ENCODE measurements at places on chromosomes 12 and 14. TPM values are rescaled to one million over a fixed set of nuclear protein-coding genes. Genes with fewer than 3 reads are reported as not detected.

GRCh38 chr14:96264853-96265252, 8.8 kb downstream of the BDKRB1 start:
- DNase-seq, result no peak

Gene GALNT9
- total RNA-seq, result not detected

Gene SERPINA1
- 0.07 TPM for total RNA-seq

GRCh38 chr12:25723921-25724491, 170.9 kb upstream of the LMNTD1 start:
- DNase-seq, result no peak

Gene SPRYD4
- 1.8 TPM for total RNA-seq

Gene KRT4
- not detected for total RNA-seq

DNA sequence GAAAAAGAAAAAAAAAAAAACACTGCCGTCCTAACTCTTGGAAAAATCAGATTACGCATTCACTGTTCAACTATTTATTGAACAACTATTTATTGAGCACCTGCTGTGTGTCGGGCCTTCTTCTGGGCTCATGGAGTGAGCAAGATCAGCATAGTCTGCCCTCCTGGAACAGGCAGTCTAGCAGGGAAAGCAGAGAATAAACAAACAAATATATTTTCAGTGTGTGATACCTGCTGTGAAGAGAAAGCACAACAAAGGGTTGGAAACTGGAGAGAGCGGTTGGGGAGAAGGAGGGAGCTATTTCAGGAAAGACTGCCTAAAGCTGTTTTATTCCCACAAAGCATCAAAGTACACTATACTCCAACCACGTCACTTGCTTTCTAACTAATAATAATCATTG, 10.8 kb downstream of the PROX2 start:
- DNase-seq, result no peak

Gene HCAR3
- 0.05 TPM for total RNA-seq

Gene TOGARAM1
- total RNA-seq, result 13.2 TPM

DNA sequence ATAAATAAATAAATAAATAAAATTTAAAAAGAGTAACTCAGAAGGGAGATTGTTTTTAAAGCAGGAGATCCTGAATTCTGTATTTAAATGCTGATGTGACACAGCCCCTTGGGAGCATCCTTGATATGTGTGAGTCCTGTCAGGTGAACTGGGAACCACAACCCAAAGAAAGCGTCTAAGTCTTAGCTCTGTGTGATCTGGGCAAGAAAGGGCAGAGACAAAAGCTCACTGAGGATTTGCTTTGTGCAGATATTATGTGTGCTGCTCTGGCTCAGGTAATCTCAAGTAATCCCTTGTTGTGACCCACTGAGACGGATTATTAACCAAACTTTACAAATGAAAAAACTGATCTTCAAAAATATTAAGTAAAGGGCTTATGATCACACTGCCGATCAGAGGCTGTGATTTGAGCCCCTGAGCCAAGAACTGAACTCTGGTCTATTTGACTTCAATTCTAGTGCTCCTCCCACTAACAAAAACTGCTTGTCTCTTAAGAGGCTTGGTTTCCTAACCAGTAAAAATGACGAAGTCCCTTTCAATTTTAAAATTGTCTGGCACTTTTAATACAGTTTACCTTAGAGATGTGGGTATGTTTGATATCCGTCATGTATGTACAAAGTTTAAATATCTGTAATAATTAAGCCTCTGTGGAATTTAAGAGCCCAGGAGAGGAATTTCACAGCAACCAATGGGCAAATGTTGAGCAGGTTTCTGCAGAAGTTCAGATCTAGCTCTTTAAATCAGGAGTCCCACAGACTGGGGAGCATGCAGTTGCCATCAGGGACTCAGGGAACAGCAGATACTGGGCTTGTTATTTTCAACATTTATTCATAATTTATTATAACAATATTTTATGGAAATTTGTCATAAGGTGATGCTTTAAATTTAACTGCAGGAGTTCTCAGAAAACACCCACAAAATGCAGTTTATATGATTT, 46.1 kb downstream of the CPM start:
- DNase-seq, result no peak

Gene PARPBP
- 43.4 TPM for total RNA-seq

DNA sequence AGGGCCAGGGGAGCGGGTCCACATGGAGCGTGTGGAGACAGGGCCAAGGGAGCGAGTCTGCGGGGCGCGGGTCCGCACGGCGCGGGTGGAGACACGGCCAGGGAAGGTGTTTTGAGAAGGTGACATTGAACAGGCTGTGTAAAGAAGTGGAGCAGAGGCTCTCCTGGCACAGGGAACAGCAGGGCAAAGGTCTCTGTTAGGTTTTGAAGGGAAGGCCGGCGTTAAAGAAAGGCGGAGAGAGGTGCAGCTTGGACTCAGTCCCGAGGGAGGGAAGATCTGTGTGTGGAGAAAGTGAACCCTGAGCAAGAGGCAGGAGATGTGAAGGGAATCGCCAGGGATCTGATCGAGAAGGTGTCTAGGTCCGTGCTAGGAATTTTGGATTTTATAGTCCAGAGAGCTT, 1.8 kb downstream of the PXMP2 start:
- DNase-seq, result no peak

- DNase-seq, result no peak
Measured at GRCh38 chr14:57530571-57530970, 36.9 kb upstream of the CCDC198 start.

DNA sequence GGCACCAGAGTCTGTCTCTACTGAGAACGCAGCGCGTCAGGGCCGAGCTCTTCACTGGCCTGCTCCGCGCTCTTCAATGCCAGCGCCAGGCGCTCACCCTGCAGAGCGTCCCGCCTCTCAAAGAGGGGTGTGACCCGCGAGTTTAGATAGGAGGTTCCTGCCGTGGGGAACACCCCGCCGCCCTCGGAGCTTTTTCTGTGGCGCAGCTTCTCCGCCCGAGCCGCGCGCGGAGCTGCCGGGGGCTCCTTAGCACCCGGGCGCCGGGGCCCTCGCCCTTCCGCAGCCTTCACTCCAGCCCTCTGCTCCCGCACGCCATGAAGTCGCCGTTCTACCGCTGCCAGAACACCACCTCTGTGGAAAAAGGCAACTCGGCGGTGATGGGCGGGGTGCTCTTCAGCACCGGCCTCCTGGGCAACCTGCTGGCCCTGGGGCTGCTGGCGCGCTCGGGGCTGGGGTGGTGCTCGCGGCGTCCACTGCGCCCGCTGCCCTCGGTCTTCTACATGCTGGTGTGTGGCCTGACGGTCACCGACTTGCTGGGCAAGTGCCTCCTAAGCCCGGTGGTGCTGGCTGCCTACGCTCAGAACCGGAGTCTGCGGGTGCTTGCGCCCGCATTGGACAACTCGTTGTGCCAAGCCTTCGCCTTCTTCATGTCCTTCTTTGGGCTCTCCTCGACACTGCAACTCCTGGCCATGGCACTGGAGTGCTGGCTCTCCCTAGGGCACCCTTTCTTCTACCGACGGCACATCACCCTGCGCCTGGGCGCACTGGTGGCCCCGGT, at the start of gene PTGDR:
PTGDR (plus strand) TSS at position 198 of the 778 bp plus-strand sequence; CDS start at position 315, 117 bp downstream.
- DNase-seq, result no peak

Gene HOXC9
- 3.8 TPM for total RNA-seq

- no peak for DNase-seq
Measured at GRCh38 chr14:70882776-70883492, 24.3 kb upstream of the PCNX1 start.

- DNase-seq, result no peak
Measured at GRCh38 chr12:52681526-52682380, 1.5 kb upstream of the KRT1 start.

Gene IRF9
- total RNA-seq, result 14.9 TPM

- DNase-seq, result no peak
Measured at GRCh38 chr12:58254463-58255100, 313.2 kb downstream of the ATP23 start.

Data from NCI-H460 (cell line).